Stimulated activated CD8-positive, alpha-beta memory T cell treated with anti-CD3 and anti-CD28 coated beads, Interleukin-15, amount 100 ng/mL, for 48 hours (primary cell): ENCODE measurements at places on chromosomes 13 and 19.
A peak's percentile ranks its signal among the peaks of the same experiment; 100 is the strongest.

- no peak for DNase-seq
Measured at GRCh38 chr19:1220976-1221903, 15.7 kb downstream of the STK11 start.

GRCh38 chr13:31138515-31138914, 23.2 kb downstream of the HSPH1 start:
- DNase-seq = no peak

DNA sequence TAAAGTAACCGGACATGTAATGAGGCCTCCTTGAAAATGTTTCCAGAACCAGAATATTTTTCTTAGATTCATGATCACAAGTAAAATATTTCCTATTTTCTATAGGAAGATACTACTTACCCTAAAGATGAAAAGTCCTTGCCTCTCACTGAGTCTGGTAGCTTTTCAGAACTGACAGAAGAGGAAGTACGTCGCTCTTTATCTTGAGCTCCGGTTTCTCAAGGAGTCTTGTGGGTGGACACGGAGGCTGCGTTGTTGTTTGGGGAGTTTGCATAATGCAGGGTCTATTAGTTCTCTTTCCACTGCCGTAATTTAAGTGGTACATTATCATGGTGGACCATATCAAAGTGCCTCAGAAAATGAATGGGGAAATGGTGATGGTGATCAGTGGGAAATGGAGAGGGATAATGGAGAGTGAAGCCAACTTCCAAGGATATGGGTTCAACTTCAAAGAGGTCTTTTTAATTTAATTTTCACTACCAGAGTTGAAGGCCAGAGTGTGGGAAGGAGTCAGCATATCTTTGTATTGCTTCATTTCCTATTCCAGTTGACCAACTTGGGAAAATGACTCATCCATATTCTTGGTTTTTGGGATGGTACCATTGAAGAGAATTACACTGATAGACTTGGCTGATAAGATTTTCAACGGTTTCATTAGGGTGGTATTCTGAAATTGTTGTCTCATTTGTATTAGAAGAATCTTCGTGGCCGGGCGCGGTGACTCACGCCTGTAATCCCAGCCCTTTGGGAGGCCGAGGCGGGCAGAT, 23.4 kb downstream of the MBD3L2B start:
- DNase-seq = no peak

DNA sequence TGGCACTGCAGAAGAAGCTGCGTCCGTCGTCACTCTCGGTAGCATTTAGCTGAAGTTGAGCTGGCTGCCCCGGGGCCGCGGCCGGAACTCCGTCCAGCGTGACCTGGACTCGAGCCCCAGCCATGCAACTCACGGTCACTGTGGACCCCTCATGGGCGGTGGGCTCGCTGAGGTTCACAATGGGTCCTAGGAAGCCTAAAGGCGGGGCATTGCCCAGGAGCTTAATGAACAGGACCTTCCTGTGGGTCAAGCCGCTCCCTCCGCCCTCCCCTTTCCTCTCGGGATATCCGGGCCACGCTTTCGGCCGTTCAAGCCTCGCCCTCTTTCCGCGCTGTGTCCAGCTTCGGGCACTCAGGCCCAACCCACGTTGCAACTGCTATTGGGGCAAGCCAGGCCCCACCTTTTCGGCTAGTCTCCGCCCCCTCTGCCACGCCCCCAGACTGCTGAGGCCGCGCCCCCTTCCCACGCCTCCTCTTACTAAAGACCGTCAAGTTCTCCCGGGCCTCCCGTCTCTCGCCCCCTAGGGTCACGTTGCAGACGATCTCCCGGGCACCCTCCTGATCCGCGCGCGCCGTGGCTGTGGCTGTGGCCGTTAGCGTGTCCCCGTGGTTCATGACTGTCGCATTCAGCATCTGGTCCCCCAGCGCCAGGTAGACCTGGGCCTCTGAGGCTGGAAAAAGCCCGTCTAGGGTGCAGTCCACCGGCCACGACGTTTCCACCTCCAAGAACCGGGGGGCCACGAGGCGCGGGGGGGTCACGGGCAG, 1.4 kb upstream of the RAVER1 start:
- DNase-seq = peak; percentile 49
